ENCODE measurements at places on chromosomes 3 and 15.

DNA sequence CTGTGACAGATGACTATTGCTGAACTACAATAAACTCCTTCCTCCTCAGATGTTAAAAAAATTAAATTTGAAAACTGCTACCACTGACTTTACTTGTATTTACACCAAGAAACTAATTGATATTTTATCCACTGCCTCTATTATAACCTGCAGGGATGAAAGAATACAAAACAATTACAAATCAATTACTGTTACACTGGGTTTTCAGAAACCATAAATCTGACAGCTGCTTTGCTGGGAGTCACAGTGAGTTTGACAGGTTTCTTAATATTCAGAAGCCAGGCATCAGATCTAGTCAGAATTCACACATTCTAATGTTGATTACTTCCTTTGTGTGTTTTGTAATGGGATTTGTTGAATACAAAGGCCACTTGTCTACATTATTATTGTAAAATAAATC is 252.6 kb upstream of the MRPL3 start:
- H3K36me3 ChIP-seq, result no peaks in the 10 kb centered on the region
- DNase-seq, result no peak
- no peaks in the 10 kb centered on the region for H3K4me1 ChIP-seq
- H3K27ac ChIP-seq, result no peak overlapping the region
- no peaks in the 10 kb centered on the region for H3K27me3 ChIP-seq

DNA sequence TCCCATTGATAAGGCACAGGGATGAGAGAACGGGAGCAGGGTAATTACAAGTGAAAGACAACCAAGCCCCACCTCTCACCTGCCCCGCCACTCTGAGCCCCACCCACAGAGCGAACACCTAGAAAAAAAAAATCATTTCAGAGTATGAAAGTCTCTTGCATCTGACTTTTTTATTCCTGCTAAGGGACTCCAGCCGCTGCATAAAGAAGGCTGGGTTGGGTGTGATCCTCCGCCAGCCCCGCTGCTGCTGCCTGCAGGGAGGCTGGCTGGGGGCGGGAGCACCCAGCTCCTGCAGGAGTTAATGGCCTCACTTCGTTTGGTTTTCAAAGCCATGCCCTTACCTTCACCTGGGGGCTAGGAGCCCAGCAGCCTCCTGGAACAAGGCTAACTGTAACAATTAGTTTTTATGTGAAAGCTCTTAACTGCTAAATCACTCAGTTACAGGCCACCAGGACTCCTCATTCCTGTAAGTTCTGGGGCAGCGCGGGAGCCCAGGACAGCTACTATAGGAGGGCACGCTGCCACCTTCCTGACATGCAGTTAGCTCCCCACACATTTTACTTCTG is 78.0 kb upstream of the SNRPA1 start:
- H3K36me3 ChIP-seq, result no peaks in the 10 kb centered on the region
- H3K27ac ChIP-seq, result no peak overlapping the region
- H3K4me1 ChIP-seq, result no peaks in the 10 kb centered on the region
- no peaks in the 10 kb centered on the region for H3K27me3 ChIP-seq
- no peak overlapping the region for H3K4me3 ChIP-seq

- H3K4me3 ChIP-seq, result no peak overlapping the region
- no peak for DNase-seq
- H3K27ac ChIP-seq, result no peak overlapping the region
- no peaks in the 10 kb centered on the region for H3K4me1 ChIP-seq
Observed at GRCh38 chr3:130918328-130918727, 24.4 kb downstream of the ATP2C1 start.

- H3K4me1 ChIP-seq, result no peaks in the 10 kb centered on the region
- no peaks in the 10 kb centered on the region for H3K27me3 ChIP-seq
- no peak for DNase-seq
Observed at GRCh38 chr3:48999085-48999858, 7.9 kb upstream of the WDR6 start.

- H3K36me3 ChIP-seq, result no peaks in the 10 kb centered on the region
- peak; percentile 56 for DNase-seq
- H3K27ac ChIP-seq, result no peak overlapping the region
- H3K27me3 ChIP-seq, result no peaks in the 10 kb centered on the region
- H3K4me1 ChIP-seq, result peaks cover 2% of the 10 kb centered on the region
- no peak overlapping the region for H3K4me3 ChIP-seq
Observed at GRCh38 chr3:69761896-69762767, 22.9 kb downstream of the MITF start.

DNA sequence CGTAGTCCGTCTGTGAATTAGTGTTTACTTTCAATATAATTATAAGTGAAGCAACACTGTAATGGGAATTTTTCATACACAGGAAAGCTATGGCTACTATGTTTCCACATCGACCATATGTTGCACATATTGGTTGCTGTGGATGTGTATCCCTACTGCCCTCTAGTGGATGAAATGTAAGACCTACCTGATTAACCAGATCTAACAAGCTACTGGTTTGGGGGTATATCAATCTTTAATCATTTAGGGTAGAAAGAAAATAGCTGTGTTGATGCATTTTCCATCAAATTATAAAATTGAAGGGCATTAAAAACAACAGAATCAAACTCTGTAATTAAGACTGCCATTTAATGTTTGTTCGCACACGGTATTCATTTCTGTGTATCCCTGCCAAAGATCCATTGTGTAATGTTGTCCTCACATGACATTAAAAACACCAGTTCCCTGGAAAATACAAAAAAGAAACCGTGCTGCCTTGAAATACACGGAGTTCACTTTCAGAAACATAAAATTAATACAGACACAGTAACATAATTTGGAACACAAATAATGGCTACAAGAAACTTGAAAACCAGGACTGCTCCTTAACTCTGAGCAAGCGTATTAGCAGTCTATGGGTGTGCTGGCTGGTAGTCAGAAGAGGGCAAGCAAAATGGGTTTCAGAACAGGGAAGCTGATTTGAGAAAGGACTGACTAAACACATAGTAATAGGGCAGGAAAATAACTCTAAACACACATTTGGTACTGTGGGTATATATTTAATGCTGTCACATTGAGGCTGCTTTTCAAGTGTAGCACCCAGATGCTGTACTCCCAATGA is 125.1 kb downstream of the TIGIT start:
- H3K4me1 ChIP-seq, result no peaks in the 10 kb centered on the region
- no peak overlapping the region for H3K4me3 ChIP-seq
- no peaks in the 10 kb centered on the region for H3K36me3 ChIP-seq

GRCh38 chr3:70943886-70944285 is 631.4 kb upstream of the MDFIC2 start:
- no peak for DNase-seq
- H3K27ac ChIP-seq, result no peak overlapping the region
- no peaks in the 10 kb centered on the region for H3K27me3 ChIP-seq
- H3K4me3 ChIP-seq, result no peak overlapping the region

GRCh38 chr15:39591896-39592315 is 11.0 kb downstream of the THBS1 start:
- H3K4me3 ChIP-seq, result no peak overlapping the region
- no peaks in the 10 kb centered on the region for H3K27me3 ChIP-seq
- H3K36me3 ChIP-seq, result peaks cover 69% of the 10 kb centered on the region
- H3K27ac ChIP-seq, result no peak overlapping the region

Measured in trophoblast cell (in vitro differentiated cells and primary cell).